Naive thymus-derived CD4-positive, alpha-beta T cell (primary cell): ENCODE measurements at places on chromosomes 4 and X.

- H3K27ac ChIP-seq = no peak overlapping the region
- no peak for DNase-seq
- no peak overlapping the region for H3K4me3 ChIP-seq
- H3K27me3 ChIP-seq = no peaks in the 10 kb centered on the region
- no peaks in the 10 kb centered on the region for H3K36me3 ChIP-seq
- H3K4me1 ChIP-seq = no peaks in the 10 kb centered on the region
Measured at GRCh38 chr4:172865531-172866127, 303.0 kb upstream of the GALNT7 start.

DNA sequence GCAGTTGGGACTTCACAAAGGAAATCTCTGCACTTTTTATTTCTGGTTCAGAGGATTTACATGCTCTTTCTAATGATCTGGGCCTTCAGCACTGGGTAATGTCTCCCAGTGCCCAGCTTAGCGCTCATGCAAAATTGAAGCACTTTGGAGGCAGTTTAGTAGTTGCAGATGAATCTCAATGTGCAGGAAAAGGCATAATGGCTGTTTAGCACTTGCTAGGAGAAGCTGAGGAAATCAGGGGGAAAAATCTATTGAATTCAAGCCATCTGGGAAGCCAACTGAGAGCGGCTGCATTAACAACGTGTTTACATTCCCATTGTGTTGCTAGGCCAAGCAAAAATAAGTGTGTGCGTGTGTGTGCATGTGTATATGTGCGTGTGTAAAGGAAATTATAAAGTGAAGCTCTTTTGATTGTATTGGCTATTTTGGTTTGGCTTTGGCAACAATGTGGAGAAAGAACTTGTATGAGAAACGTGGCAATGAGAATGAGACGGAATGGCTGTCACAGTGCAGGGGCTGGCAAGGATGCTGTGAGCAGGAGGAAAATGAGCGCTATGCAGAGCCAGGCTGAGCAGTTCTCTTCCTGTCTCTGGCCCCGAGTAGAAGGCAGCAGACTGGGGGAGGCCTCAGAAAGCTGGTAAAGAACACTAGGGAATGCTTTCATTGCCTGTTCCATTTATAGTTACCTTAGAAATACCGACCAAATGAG is 231.5 kb downstream of the UNC5C start:
- no peaks in the 10 kb centered on the region for H3K36me3 ChIP-seq
- H3K27me3 ChIP-seq = no peaks in the 10 kb centered on the region
- H3K27ac ChIP-seq = no peak overlapping the region
- no peak overlapping the region for H3K4me3 ChIP-seq
- no peaks in the 10 kb centered on the region for H3K4me1 ChIP-seq

DNA sequence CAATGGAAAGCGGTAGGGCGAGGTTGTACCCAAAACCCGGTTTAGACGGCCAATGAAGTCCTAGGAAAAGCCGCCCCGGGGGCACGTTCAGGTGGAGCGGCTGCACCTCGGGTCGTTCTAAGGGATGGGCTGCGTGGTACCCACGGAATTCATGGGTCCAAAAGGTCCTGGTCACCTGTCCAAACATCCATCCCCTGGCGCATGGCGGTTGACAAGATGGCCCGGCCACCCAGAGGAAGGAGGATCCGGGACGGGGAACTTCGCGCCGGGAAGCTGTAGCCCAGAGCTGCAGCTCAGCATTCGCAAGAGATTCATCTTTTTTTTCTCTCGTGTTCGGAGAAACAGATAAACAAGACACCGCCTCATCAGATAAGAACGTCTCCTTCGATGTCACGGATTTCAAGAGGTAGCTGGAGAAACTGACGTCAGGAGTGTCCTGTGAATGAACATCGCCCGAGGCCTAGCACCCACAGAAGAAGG is 10.9 kb downstream of the PITX2 start:
- H3K4me3 ChIP-seq = no peak overlapping the region
- H3K27me3 ChIP-seq = peaks cover 9% of the 10 kb centered on the region
- no peaks in the 10 kb centered on the region for H3K36me3 ChIP-seq
- no peaks in the 10 kb centered on the region for H3K4me1 ChIP-seq

DNA sequence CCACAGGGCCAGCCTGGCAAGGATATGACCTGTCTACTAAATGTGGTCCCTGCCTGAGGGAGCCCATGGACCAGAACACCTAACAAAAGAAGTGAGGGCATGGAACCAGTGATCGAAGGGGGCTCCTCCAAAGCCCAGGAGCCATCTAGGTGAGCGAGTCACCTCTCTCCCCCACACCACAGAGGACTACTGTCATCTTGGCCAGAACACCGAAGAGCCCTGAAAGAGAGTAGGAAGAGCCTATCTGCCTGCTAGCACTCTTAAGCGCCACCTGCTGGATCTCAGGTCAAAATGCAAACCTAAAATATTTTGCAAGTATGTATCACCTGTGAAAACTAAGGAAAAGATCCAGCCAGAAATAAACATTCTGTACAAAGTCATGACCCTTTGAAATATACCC is 137.9 kb upstream of the ZXDB start:
- H3K36me3 ChIP-seq = no peaks in the 10 kb centered on the region
- no peak overlapping the region for H3K27ac ChIP-seq
- H3K4me3 ChIP-seq = no peak overlapping the region
- H3K4me1 ChIP-seq = no peaks in the 10 kb centered on the region
- peak; percentile 6 for DNase-seq

GRCh38 chr4:94758141-94758699 is 465 bp downstream of the BMPR1B start:
- no peaks in the 10 kb centered on the region for H3K36me3 ChIP-seq
- no peak overlapping the region for H3K4me3 ChIP-seq
- H3K4me1 ChIP-seq = no peaks in the 10 kb centered on the region
- no peak for DNase-seq
- H3K27ac ChIP-seq = no peak overlapping the region
- H3K27me3 ChIP-seq = no peaks in the 10 kb centered on the region

- no peaks in the 10 kb centered on the region for H3K4me1 ChIP-seq
- H3K27ac ChIP-seq = no peak overlapping the region
- H3K36me3 ChIP-seq = no peaks in the 10 kb centered on the region
- DNase-seq = no peak
Measured at GRCh38 chr4:141905751-141906150, 269.4 kb downstream of the IL15 start.

DNA sequence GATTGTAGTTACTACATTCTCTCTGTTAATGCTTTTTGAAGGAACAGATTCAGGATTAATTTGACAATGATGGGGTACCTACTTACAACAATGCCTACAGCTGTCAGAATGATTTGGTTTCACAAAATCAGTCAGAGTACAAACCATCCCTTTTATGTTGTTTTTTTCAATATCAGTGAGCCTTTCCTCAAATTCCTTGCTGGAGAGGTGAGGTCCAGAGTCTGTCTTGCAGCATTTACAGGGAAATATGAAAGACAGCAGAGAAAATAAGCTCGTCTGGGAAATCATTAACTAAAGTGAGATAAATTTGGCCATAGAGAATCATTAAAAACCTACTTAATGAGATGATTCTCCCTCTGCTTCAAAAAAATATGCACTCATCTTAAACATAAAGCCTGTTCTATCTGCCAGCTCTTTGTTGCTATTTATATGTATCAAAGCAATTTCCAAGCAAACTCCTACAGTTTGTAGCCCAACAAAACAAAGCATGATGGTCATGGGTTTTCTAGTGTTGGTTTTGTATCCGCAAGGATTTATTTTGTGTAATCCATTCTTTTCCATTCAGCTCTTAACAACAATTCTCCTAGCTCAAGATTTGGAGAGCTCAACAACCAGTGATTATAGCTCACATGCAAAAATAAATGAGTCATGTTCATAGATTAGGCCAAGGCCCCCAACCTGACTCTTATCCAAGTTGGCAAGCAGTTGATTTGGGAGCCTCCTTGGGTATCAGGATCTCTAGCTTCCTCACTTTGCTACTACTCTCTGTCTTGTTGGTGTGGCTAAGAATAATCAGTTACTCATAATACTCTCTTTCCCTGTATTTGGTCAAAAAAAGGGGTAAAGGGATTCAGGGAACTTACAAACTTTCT is 222.6 kb downstream of the ENOX2 start:
- no peaks in the 10 kb centered on the region for H3K27me3 ChIP-seq
- DNase-seq = no peak
- H3K4me1 ChIP-seq = no peaks in the 10 kb centered on the region
- H3K36me3 ChIP-seq = no peaks in the 10 kb centered on the region

GRCh38 chr4:94036964-94037363 is 170.7 kb upstream of the SMARCAD1 start:
- H3K36me3 ChIP-seq = no peaks in the 10 kb centered on the region
- no peak overlapping the region for H3K27ac ChIP-seq
- no peaks in the 10 kb centered on the region for H3K27me3 ChIP-seq
- no peak overlapping the region for H3K4me3 ChIP-seq
- no peak for DNase-seq
- no peaks in the 10 kb centered on the region for H3K4me1 ChIP-seq

- no peak overlapping the region for H3K27ac ChIP-seq
- DNase-seq = no peak
- no peaks in the 10 kb centered on the region for H3K36me3 ChIP-seq
Measured at GRCh38 chr4:61406677-61407076, 206.6 kb downstream of the ADGRL3 start.

DNA sequence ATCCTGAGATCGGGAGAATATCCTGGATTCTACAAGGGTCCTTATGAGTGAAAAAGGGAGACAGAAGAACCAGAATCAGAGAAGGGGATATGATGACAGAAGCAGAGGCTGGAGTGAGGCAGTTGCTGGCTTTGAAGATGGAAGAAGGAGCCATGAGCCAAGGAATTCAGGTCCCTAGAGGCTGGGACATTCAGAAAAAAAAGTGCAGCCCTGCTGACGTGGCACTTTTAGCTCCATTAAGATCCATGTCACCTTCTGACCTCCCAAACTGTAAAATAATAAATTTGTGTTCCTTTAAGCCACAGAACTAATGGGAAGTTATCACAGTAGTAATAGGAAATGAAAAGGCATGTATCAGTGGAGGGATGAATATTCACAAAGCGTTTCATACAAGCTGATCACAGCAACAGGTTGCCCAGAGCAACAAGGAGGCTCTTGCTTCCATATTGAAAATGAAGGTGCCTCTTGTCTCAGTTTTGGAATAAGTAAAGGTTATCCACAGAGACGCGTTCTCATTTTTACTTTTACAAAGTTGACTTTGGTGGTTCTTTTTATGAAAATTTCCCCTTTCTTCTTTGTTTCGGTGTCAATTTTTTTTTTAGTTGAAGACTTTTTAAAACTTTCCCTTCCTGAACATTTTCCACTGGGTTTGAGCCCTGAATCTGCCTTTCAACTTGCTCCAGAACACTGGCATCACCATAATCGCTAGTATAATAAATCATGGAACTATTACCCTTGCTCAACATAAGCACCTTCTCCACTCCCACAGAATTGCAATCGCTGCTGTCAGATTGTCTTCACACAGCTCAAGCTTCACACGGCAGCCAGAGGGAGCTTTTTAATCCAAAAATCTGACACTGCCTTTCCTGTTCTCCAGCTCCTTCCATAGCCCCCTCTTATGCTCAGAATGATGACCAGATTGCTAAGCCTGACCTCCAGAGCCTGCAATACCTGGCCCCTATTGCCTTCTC is 127.6 kb upstream of the RBPJ start:
- no peaks in the 10 kb centered on the region for H3K27me3 ChIP-seq
- H3K27ac ChIP-seq = no peak overlapping the region
- H3K4me3 ChIP-seq = no peak overlapping the region

DNA sequence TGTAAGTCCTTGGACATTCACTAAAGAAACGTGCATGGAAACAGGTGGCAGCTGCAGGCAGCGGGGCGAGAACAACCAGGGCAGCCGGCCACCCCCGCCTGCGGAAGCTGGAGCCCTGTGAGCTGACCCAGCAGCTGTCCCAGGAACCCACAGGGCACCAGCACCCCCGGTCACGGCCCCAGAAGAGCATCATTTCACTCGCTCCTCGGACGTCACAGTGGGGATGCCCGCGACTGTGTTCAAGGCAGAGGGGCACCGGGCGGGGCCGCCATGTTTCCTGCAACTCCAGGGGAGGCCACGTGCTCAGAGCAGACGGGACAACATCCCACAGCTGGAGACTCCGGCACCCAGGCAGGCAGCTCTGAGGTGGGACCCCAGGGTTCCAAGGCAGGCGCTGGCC is 45.0 kb upstream of the CPLX1 start:
- no peak overlapping the region for H3K4me3 ChIP-seq
- no peaks in the 10 kb centered on the region for H3K4me1 ChIP-seq
- no peaks in the 10 kb centered on the region for H3K27me3 ChIP-seq
- peaks cover 97% of the 10 kb centered on the region for H3K36me3 ChIP-seq
- DNase-seq = no peak
- H3K27ac ChIP-seq = no peak overlapping the region

DNA sequence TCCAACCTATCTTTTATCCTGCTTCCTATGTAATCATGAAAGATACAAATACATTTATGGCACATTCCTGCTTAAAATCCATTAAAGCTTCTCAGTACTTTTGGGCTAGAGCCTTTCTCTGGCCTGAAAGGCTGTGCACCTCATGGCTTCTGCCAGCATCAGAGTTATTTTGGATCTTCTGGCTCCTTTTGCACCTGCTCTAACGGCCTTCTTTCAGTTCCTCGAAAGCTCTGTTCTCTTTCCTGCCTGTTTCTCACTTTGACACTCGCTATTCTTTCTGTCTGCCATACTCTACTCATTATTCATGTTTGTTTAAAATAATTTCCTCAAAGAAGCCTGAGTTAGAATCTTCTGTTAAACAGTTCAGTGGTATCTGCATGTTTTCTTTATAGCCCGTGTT is 86.0 kb downstream of the LRP2BP start:
- no peak for DNase-seq
- H3K4me1 ChIP-seq = no peaks in the 10 kb centered on the region
- no peak overlapping the region for H3K27ac ChIP-seq
- H3K36me3 ChIP-seq = no peaks in the 10 kb centered on the region
- no peak overlapping the region for H3K4me3 ChIP-seq

- DNase-seq = no peak
- H3K27ac ChIP-seq = no peak overlapping the region
- H3K4me3 ChIP-seq = no peak overlapping the region
Measured at GRCh38 chr4:154254999-154255398, 236.6 kb downstream of the DCHS2 start.

GRCh38 chrX:118988911-118989310 is 14.5 kb downstream of the LONRF3 start:
- H3K27me3 ChIP-seq = no peaks in the 10 kb centered on the region
- no peak overlapping the region for H3K27ac ChIP-seq
- no peak overlapping the region for H3K4me3 ChIP-seq
- H3K36me3 ChIP-seq = no peaks in the 10 kb centered on the region
- H3K4me1 ChIP-seq = peaks cover 10% of the 10 kb centered on the region

DNA sequence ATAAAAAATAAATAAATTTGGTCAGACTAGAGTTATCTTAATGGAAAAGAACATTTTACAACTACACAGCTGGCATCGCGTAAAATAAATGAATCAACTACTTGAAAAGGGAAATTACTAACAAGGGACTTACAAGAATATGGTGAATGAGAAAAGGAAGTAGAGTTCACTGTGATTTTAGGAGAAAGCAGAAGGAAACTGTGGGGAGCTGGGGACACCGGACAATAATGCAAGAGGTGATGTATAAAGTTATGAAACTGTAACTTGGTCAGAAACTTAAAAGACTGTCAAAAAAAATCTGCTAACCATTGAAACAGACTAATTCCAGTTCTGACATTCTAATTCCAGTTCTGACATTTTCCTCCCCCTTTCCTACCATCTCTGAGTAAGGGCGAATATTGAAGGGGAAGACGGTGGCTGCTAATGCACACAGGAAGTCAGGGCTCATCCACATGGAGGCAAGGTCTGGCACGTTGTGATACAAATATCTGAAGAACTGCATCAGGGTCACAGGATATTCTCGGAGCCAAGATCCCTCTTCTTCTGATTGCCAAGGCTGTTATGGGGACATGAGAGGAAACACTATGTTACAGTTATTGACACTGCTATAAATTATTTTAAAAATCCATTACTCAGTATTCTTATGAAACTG is 170.5 kb downstream of the CDS1 start:
- no peaks in the 10 kb centered on the region for H3K27me3 ChIP-seq
- H3K27ac ChIP-seq = no peak overlapping the region
- no peak overlapping the region for H3K4me3 ChIP-seq
- no peak for DNase-seq
